ENCODE measurements at places on chromosomes 5 and 9. TPM values are rescaled to one million over a fixed set of nuclear protein-coding genes. Genes with fewer than 3 reads are reported as not detected.
A peak's percentile ranks its signal among the peaks of the same experiment; 100 is the strongest.

DNA sequence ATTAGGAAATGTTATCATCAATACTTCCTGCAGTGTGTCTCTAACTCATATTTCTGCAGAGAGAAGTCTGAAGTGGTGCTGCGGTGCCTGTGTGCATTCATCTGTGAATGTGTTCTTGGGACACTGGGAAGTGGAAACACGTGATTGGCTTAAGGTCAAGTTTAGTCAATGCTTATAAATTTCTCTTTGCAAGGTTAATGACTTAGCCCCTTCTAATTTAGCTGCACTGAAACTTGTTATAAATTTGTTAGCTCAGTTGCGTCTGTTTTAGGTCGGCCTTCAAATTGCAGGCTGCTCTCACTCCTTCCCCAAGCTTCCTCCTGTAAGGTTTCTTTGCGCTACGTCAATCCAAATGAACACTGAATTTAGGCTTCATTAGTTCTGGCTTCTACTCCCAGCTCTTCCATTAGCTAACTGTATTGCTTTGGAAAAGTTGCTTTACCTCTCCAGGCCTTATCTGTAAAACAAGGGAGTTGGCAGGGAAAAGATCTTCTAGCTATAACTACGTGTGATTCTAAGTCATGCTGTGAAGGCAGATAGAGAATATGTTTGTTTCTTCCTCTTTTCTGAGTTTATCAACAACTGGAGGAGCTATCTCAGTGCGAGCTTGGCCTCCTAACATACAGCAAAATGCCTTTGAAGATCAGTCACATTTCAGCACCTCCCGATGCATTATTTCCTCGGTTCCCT is 341.8 kb downstream of the NFIB start:
- no peak overlapping the region for H3K27ac ChIP-seq
- no peaks in the 10 kb centered on the region for H3K27me3 ChIP-seq
- DNase-seq = no peak
- no peaks in the 10 kb centered on the region for H3K4me1 ChIP-seq
- no peak overlapping the region for H3K4me3 ChIP-seq
- no peaks in the 10 kb centered on the region for H3K36me3 ChIP-seq

GRCh38 chr5:39829441-39829840 is 404.7 kb upstream of the DAB2 start:
- DNase-seq = no peak
- H3K27me3 ChIP-seq = no peaks in the 10 kb centered on the region
- no peaks in the 10 kb centered on the region for H3K36me3 ChIP-seq
- no peak overlapping the region for H3K4me3 ChIP-seq
- H3K4me1 ChIP-seq = no peaks in the 10 kb centered on the region

SLIT3 gene
- total RNA-seq = 8.4 TPM

DNA sequence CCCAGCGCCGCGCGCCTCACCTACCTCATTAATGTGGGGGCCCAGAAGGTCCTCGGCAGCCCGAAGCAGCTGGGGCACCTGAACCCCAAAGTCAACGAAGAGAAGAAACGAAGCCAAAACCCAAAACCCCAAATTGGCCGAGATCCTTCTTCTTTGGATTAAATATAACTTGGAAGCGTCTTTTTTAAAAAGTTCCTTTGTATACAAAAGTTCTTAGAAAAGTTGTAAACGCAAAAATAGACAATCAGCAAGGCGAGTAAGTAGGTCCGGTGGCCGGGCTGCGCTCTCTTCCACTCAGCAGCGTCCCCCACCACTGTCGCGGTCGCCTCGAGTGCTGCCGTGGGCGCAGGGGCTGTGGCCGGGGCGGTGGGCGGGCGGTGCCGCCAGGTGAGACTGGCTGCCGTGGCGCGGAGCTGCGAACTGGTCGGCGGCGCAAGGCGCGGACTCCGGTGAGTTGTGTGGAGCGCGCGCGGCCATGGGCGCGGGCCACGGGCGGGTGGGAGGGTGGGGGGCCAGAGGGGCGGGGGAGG is 360 bp downstream of the KLF4 start:
- no peak overlapping the region for H3K27ac ChIP-seq
- peak overlapping the region; percentile 39 for H3K4me3 ChIP-seq
- H3K36me3 ChIP-seq = no peaks in the 10 kb centered on the region
- H3K27me3 ChIP-seq = peaks cover 66% of the 10 kb centered on the region
- no peak for DNase-seq

ECM2 gene
- 1.3 TPM for total RNA-seq

GRCh38 chr9:90343366-90343765 is 299.3 kb downstream of the DIRAS2 start:
- no peaks in the 10 kb centered on the region for H3K36me3 ChIP-seq
- DNase-seq = no peak
- H3K27ac ChIP-seq = no peak overlapping the region
- H3K4me3 ChIP-seq = no peak overlapping the region
- no peaks in the 10 kb centered on the region for H3K27me3 ChIP-seq

CTSV gene
- total RNA-seq = 129 TPM

FBXL7 gene
- total RNA-seq = 0.90 TPM

DNA sequence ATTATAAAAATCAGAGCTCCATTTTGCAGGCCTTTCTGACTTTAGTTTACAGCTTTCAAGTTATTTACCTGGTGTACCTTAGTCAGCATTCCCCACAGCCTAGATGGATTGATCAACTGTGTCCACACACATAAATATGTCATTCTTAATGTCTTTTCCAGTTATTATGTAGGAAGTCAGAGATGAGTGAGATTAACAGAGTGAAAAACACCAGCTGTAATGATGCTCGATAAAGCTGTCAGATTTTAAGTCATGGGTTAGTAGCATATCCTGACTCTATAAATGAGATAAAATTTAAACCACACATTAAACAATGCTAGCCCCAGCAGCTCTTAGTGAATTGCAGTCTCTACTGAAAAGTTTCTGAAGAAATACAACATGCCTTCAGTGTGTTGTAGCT is 48.9 kb downstream of the NUDT12 start:
- DNase-seq = no peak
- H3K4me1 ChIP-seq = no peaks in the 10 kb centered on the region
- H3K4me3 ChIP-seq = no peak overlapping the region

- peaks cover 59% of the 10 kb centered on the region for H3K27me3 ChIP-seq
- no peak for DNase-seq
- no peak overlapping the region for H3K4me3 ChIP-seq
- peaks cover 3% of the 10 kb centered on the region for H3K4me1 ChIP-seq
- no peak overlapping the region for H3K27ac ChIP-seq
- no peaks in the 10 kb centered on the region for H3K36me3 ChIP-seq
Measured at GRCh38 chr9:127360829-127361228, 36.1 kb upstream of the SLC2A8 start.

DNA sequence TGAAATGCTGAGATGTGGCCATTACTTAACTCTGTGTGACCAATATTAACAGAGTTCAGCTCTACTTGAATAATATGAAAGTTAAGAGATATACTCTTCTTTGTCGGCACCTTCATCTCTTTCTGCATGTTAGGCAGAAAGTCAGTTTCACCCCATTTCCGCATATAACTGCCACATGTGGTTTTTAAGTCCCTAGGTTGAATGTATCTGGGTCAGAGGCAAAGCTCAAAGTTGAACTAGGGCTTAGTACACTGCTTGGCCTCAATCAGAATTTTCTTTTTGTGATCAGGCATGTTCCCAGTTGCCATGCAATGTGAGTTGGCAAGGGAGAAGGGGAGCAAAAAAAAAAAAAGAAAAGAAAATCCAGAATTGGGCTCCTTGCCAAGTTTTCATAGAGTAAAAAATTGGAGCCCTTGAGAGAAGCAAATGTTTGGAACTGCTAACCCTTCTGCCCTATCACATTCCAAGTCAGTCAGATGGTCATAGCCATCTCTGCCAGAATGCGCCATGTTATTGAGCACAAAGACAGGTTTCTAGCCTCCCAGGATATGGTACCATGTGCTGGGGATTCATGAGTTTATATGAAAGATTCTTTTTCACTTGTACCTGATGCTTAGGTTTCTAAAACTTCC is 251.2 kb upstream of the RORB start:
- peak; percentile 97 for DNase-seq
- H3K27ac ChIP-seq = peak overlapping the region; percentile 79

DNA sequence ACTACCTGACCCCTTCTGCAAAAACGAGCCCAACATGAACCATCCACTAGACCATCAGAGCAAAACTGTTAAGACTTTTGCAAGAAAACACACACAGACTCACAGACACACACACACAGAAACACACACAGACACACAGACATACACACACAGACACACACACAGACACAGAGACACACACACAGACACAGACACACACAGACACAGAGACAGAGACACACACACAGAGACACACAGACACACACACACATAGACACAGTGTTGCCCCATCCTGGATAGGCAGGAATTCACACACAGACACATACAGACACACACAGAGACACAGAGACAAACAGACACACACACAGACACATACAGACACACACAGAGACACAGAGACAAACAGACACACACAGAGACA is 52.5 kb downstream of the NACC2 start:
- peaks cover 2% of the 10 kb centered on the region for H3K27me3 ChIP-seq
- H3K36me3 ChIP-seq = no peaks in the 10 kb centered on the region
- H3K27ac ChIP-seq = no peak overlapping the region
- no peaks in the 10 kb centered on the region for H3K4me1 ChIP-seq
- H3K4me3 ChIP-seq = no peak overlapping the region

GRIA1 gene
- 0.14 TPM for total RNA-seq

- DNase-seq = no peak
- no peaks in the 10 kb centered on the region for H3K27me3 ChIP-seq
- H3K27ac ChIP-seq = no peak overlapping the region
- no peaks in the 10 kb centered on the region for H3K36me3 ChIP-seq
- H3K4me3 ChIP-seq = no peak overlapping the region
- H3K4me1 ChIP-seq = peaks cover 22% of the 10 kb centered on the region
Measured at GRCh38 chr9:99185348-99185632, 36.5 kb downstream of the ALG2 start.

DNA sequence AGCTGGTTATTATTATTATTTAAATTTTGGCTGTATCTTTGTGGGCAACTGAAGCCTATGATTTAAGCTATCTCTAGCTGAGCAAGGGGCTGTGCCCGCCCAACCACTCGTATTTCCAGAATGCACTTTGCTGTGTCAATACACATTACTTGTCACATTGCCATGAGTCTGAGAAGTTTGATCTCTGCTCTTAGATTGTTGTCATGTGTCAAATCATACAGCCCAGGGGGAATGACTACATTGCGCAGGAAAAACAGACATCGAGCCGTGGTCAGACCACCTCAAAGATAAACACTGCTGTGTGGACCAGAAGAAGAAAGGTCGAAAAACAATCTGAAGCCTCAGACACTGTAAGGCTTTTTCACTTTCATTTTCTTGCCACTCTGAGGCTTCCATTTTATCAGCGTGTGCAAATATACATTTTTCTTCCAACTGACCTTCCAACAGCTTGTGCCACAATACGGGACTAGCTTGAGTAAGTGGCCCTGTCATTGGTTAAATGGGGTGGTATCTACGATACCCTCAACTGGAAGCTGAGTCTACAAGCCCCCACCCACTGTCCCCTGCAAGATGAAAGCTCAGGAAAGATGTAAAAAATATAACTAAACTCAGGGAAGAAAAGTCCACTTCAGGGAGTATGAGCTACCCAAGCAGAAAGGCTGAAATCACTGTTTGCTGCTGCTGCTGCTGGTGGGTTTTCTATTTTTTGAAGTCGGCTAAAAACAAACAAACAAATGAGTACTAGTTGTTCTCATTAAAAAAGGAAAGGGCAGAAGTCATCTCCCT is 603.0 kb downstream of the BNC2 start:
- H3K27me3 ChIP-seq = no peaks in the 10 kb centered on the region
- H3K4me1 ChIP-seq = no peaks in the 10 kb centered on the region
- DNase-seq = no peak
- no peaks in the 10 kb centered on the region for H3K36me3 ChIP-seq
- H3K4me3 ChIP-seq = no peak overlapping the region
- no peak overlapping the region for H3K27ac ChIP-seq

- peaks cover 19% of the 10 kb centered on the region for H3K27me3 ChIP-seq
- no peak for DNase-seq
- no peak overlapping the region for H3K4me3 ChIP-seq
Measured at GRCh38 chr5:15502208-15502607, 2.2 kb downstream of the FBXL7 start.

- H3K27me3 ChIP-seq = no peaks in the 10 kb centered on the region
- H3K27ac ChIP-seq = no peak overlapping the region
- H3K4me3 ChIP-seq = no peak overlapping the region
- H3K36me3 ChIP-seq = no peaks in the 10 kb centered on the region
Measured at GRCh38 chr5:132065951-132066701, 5.7 kb downstream of the IL3 start.

DNA sequence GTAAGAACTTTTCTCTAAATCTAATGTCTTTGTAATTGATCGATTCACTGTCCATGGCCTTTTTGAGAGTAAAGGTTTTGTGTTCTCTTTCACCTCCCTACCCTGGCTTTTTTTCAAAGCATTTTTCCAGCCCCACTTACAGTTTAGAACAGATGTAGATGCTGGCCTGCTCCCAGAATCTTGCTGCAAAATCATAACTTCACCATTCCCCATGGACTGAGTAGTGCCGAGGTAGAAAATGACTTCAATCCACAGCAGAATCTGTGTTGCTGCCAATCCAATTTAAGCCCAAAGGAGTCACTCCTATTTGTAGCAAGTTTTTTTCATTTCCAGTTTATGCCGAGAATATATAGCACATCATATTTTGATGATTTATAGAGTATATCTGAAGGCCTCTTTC is 46.5 kb upstream of the CEMIP2 start:
- no peak overlapping the region for H3K27ac ChIP-seq
- no peak overlapping the region for H3K4me3 ChIP-seq
- peaks cover 7% of the 10 kb centered on the region for H3K4me1 ChIP-seq
- H3K36me3 ChIP-seq = no peaks in the 10 kb centered on the region
- DNase-seq = no peak

SLC46A2 gene
- 24.6 TPM for total RNA-seq

DNA sequence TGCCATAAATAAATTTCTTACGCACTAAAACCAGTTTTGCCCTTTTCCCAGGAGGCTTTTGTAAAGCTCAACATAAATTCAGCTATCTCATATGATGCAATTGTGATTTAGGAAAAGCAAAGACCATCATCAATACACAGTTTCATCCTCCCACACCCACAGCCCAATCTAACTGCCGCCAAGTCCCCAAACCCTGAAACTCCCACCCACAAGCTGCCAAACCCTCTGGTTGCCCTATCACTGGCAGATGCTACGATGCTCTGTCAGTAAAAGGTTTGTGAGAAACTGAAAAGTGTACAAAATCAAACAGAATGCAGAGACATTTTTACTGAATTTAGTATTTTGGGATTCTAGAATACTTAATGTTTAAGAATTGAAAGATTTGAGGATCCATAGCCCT is 42.8 kb upstream of the NR4A3 start:
- DNase-seq = no peak
- H3K4me1 ChIP-seq = no peaks in the 10 kb centered on the region
- H3K27me3 ChIP-seq = no peaks in the 10 kb centered on the region
- no peak overlapping the region for H3K4me3 ChIP-seq
- H3K36me3 ChIP-seq = no peaks in the 10 kb centered on the region

- no peaks in the 10 kb centered on the region for H3K4me1 ChIP-seq
- H3K4me3 ChIP-seq = no peak overlapping the region
- H3K27ac ChIP-seq = no peak overlapping the region
- no peaks in the 10 kb centered on the region for H3K27me3 ChIP-seq
- DNase-seq = no peak
- H3K36me3 ChIP-seq = no peaks in the 10 kb centered on the region
Measured at GRCh38 chr9:77099388-77099787, 77.9 kb upstream of the VPS13A start.

- H3K27ac ChIP-seq = no peak overlapping the region
- no peaks in the 10 kb centered on the region for H3K27me3 ChIP-seq
- peaks cover 3% of the 10 kb centered on the region for H3K4me1 ChIP-seq
- DNase-seq = no peak
Measured at GRCh38 chr5:175701797-175702196, 43.9 kb downstream of the HRH2 start.

GRCh38 chr9:36897478-36897877 is 136.6 kb downstream of the PAX5 start:
- H3K4me1 ChIP-seq = no peaks in the 10 kb centered on the region
- no peak overlapping the region for H3K27ac ChIP-seq
- DNase-seq = no peak
- H3K4me3 ChIP-seq = no peak overlapping the region
